ENCODE measurements at places on chromosomes 1 and 21.

GRCh38 chr1:68051475-68051874 is 1.0 kb upstream of the DIRAS3 start:
- no peak for DNase-seq

DNA sequence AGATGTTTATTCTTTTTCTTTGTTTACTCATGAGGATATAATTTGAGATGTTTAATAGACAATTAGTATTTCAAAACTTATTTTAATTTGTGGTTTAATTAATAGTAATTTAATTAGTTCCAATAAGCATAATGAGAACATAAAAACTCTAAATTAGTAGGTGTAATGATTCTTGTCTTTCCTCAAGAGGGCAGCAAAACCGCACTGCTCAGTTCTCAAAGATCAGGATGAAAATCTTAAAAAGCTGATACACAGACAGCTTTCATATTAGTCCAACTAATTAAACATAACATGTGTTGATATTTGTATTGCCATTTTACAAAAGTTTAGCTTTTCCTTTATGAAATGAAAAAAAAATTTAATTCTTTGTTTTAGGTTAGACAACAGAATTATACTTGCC is 106.7 kb upstream of the C21orf91 start:
- no peak for DNase-seq

GRCh38 chr1:10867914-10868598 is 71.6 kb upstream of the CASZ1 start:
- no peak for DNase-seq

- no peak for DNase-seq
These were observed 62.3 kb downstream of the ZNF644 start for GRCh38 chr1:90959352-90960206.

Measured in RCC 7860 (cell line).